ENCODE measurements at places on chromosomes 5 and 9.

GRCh38 chr5:56330806-56331205, 97.7 kb upstream of the ANKRD55 start:
- no peak for DNase-seq

GRCh38 chr5:74403771-74404170, 236.8 kb downstream of the ENC1 start:
- DNase-seq = no peak

GRCh38 chr5:127367946-127368465, 77.4 kb downstream of the MEGF10 start:
- DNase-seq = no peak

DNA sequence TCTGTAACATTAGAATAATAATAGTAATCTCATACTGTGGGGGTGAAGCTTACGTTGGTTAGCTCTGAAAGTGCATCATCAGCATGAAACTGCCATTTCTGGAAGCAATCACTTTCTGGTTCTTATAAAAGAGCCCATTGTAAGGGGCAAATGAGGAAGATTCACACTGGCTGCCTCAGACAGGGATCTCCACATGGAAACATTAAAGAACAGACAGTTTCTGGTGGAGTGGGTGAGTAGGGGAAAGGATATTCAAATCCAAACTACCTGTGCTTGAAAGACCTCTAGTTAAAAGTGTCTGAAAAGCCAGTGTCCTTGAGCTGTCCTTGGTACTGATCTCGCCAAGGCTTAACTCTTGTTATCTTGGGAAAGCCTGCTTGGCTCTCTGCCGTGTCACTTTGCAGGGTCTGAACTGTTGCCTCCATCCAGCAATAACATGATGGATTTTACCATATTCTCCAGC, 19.1 kb upstream of the SLC31A2 start:
- DNase-seq = no peak

- DNase-seq = no peak
These were observed 19.7 kb downstream of the STK10 start for GRCh38 chr5:172168311-172168710.

GRCh38 chr9:70618784-70619183, 204.3 kb upstream of the KLF9 start:
- DNase-seq = no peak

DNA sequence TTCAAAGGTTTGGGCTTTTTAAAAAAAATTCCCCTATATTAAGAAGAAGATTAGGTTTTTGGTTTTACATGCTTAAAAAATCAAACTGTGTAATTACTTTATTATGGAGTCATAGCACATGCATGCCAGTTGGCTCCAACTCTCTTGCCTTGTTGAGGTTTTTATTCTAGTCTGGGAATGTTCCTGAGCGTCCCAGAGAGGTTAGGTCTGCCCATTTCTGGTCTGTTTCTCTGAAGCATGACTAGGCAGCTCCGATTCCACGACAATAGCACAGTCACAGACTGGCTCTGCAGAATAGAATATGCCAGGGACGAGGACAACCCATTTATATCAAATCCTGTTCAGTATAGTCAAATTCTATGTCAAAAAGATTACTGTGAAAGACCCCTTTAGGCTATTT, 217.0 kb downstream of the PCSK5 start:
- DNase-seq = no peak

DNA sequence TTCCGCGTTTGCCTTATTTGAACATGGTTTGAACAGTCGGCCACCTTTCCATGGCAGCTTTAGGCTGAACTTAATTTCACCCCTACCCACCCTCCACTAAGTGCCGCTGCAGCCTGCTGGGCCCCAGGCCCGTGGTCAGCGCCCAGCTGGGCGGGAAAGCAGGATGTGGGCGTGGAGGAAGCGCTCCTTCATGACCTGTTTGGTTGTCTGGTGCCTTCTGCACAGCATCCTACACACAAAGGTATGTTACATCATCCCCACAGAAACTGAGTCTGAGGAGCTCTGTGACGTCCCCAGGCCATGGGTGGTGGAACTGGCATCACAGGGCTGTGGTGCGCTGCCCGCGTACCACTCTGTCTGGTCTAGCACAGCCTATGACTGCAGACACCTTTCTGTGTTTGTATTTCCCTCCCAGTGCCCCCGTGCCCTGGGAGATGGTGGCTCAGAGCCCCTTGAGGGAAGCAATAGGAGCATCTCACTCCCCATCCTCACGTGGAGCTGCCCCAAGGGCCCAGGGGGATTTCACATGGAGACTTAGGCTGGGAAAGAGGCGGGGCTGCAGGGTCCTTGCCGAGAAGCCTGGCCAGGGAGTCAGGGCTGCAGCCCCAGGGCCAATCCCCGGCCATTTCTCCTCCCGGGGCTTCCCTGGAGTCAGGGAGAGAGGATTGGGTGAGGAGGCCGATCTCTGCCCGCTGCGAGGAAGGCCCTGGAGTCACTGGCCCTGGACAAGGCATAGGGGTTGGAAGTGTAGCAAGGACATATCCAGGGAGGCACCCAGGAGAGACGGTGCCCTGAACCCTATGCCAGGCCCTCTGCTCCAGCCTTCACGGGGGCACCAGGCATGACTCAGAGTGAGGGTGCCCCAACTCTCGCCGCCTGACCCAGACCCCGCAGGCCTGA, 37.5 kb upstream of the SUSD3 start:
- no peak for DNase-seq

GRCh38 chr5:135974021-135974600, 19.3 kb upstream of the LECT2 start:
- DNase-seq = no peak

- peak; percentile 27 for DNase-seq
These were observed 126.8 kb downstream of the GCNT1 start for GRCh38 chr9:76585487-76586389.
